ENCODE measurements at places on chromosomes 13 and 19.

- no peak for DNase-seq
These were observed 1525.9 kb upstream of the SLC10A2 start for GRCh38 chr13:104592127-104592526.

DNA sequence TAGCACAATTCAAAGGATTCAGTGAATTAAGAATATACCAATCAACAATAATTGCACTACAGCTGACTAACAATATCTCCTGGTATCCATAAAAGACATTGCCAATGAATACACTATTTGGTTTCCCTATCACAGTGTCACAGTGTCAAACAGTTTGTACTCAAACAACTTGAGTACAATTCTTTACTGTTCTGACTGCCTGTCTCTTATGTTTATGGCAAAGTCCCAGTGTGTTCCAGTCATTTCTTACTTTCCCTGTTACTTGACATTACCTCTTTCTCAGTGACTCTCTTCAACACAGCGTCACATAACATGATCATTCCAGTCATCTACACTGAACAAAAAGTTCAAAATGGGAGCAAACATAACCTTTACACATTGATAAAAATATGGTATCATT, 21.2 kb upstream of the RNASEH2B start:
- no peak for DNase-seq

- DNase-seq, result no peak
These were observed 12.4 kb downstream of the CDK8 start for GRCh38 chr13:26266311-26266710.

GRCh38 chr19:3494559-3494958, 5.9 kb downstream of the DOHH start:
- no peak for DNase-seq

- no peak for DNase-seq
These were observed 145.6 kb upstream of the FRY start for GRCh38 chr13:31885994-31886393.

- no peak for DNase-seq
These were observed 56.8 kb downstream of the POLR1D start for GRCh38 chr13:27678306-27679040.

DNA sequence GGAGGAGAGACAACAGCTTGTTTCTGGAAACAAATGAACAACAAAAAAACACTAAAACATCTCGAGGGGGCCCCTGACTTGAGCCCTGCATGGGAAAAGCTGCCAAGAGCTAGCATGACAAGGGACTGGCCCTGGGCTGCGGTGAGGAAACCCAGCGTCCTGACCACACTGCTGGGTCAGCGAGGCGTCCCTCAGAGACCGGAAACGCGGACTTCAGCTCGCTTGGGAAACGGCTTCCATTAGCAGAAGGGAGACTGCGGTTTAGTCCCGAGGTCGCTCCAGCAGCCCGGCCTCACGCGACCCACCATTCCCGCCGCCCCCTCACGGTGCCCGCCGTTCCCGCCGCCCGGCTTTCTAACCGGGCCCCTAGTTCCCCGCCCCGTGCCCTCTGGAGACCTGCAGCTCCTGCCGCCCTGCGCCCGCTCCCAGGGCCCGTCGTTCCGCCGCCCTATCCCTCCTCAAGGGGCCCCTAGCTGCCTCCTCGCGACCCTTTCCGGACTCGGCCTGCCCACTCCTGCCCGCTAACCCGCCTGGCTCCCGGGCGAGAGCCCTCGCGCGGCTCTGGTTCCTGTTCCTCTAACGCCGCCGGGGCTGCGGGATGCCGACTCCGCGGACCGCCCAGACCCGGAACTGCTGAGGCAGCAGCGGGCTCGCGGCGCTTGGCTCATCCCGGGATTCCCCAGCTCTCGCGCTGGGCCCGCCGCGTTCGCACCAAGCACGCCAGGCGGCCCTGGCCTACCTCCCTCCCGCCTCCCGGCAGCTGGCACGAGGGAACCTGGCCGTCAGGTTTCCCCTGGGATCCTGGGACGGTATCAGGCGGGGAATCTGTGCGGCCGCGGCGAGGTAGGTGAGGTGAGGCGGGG, at the start of gene CCDC122:
TSS of gene CCDC122 (minus strand) at position 849 of the 863 bp plus-strand sequence. CDS start 10,364 bp downstream, outside the sequence.
- DNase-seq, result no peak

DNA sequence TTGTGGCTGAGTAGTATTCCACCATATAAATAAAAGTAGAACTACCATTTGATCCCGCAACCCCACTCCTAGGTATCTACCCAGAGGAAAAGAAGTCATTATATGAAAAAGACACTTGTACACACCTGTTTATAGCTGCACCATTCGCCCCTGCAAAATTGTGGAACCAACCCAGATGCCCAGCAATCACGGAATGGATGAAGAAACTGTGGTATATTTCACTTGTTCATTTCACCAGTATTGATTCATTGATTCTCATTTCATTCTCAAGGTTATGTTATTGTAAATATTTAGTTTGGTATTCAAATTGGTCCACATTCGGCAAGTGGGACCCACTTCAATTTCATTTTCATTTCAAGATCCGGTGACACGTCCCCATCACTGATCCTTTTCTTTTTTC, 8.2 kb upstream of the RFPL4A start:
- DNase-seq, result no peak

DNA sequence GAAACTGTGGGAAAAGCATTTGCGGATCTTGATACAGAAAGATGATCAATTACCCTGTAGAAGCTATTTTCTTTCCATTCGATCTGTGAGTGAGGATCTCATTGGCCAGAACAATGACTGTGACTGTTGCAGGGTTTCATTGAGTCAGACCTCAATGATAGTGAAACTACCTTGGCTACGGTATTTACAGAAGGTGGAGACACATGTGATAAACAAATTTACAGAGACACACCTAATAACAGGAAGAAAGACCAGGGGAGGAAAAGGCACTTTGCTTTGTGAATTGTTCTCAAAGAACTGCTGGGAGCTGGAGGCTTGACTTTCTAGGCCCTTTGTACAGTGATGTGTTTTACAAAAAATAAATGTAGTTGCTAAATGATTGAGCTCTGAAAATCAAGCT, 19.9 kb upstream of the ARGLU1 start:
- no peak for DNase-seq

DNA sequence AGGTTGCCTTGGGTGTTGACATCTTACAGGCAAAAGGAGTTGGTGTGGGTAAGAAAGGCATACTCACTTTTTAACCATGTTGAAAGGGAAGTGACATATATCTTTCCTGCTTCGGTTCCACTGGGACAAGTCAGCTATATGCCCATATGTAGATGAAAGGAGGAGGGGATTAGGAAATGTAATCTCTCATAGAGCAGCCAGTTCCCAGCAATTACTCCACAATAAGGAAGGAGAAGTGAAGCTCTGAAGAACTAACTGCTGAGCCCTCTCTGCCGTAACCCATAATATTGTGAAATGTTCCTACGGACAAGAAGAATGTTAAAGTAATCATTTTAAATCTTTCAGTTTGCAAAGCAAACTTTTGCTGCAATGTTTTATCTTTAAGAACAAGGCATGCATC, 82.2 kb downstream of the EDNRB start:
- no peak for DNase-seq

DNA sequence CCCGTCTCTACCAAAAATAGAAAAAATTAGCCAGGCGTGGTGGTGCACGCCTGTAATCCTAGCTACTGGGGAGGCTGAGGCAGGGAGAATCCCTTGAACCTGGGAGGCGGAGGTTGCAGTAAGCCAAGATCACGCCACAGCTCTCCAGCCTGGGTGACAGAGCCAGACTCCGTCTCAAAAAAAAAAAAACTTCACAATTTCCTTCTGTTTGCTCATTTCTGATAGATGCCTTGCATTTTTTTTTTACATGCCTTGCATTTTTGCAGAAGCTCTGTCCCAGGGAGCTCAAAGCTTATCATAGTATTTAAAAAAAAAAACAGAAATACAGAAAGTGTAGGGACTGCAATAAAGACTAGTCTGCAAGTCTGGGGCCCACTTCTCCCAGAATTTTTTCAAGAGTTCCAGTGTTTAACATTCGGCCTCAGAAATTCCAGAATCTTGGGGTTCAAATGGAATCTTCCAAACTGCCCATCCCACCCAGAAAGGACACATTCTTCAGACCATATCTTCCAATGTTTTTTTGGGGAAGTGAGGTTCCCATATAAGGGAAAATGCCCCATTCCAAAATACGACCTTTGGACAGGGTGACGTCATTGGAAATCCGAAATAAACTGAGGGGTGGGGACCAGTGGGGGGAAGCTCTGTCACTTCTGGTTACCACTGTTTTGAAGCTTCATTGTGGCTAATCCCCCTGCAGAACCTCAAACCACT, 17.2 kb upstream of the RAB8A start:
- DNase-seq, result no peak

- peak; percentile 38 for DNase-seq
These were observed 331.3 kb downstream of the UQCRFS1 start for GRCh38 chr19:28881616-28882015.

DNA sequence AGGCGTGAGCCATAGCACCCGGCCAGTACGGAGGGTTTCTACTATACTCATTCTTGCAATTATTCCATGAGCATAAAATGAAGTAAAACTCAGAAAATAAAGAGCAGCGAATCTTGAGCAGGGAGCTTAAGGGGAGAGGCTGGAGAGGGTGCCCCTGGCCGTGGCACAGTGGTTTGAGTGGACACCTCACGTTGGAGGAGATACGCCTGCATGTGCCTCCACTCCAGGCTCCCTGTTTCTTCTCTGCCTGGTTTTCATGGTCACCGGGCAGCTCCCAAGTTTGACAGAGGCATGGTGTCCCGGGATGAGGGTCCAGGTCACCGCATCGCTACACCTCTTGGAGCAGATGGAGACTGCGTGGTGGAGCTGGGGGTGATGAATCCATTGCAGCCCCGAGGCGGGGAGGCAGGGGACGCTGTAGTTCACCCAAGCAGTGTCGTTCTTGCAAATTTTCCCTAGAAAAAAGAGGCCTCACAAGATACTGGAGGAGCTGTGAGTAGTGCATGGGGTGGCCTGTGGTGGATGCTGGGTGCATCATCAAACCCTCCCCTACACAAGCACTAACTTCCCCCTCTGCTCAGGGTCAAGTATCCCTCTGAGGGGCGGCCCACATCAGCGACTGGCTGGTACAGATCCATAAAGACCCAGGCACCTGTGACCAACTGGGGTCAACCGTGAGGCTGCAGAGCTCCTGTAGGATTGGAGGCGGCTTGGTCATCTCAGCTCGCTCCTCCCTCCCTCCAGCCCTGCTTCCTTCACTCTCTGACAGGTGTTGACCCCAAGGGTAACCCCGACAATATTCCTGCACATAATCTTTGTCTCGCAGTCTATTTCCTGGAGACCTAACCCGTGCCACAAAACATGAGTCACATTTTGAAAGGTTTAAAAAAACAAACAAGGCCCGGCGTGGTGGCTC, 3.6 kb upstream of the MIER2 start:
- no peak for DNase-seq

- no peak for DNase-seq
These were observed 3.7 kb upstream of the SWSAP1 start for GRCh38 chr19:11370744-11371143.

- no peak for DNase-seq
These were observed 93.6 kb downstream of the RFC3 start for GRCh38 chr13:33911521-33911920.

GRCh38 chr13:25503856-25504255, 132.1 kb downstream of the ATP8A2 start:
- DNase-seq, result no peak

DNA sequence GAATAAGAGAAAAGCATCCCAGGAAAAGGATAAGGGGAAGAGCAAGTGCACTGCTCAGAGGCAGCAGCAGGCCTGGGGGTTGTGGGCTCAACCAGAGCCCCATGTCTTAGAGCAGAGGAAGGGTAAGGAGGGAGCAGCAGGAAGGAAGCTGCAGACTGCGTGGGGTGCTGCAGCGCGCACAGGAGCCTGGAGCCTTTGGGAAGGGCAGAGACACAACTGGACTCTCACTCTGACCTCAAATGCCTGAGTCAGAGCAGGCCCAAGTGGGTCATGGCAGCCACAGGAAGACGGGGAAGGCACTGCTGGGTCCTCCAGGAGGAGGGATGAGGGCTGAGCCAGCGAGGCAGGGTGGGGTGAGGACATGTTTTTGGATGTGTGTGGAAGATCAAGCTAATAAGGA, 31.6 kb downstream of the SIGLEC7 start:
- DNase-seq, result no peak

DNA sequence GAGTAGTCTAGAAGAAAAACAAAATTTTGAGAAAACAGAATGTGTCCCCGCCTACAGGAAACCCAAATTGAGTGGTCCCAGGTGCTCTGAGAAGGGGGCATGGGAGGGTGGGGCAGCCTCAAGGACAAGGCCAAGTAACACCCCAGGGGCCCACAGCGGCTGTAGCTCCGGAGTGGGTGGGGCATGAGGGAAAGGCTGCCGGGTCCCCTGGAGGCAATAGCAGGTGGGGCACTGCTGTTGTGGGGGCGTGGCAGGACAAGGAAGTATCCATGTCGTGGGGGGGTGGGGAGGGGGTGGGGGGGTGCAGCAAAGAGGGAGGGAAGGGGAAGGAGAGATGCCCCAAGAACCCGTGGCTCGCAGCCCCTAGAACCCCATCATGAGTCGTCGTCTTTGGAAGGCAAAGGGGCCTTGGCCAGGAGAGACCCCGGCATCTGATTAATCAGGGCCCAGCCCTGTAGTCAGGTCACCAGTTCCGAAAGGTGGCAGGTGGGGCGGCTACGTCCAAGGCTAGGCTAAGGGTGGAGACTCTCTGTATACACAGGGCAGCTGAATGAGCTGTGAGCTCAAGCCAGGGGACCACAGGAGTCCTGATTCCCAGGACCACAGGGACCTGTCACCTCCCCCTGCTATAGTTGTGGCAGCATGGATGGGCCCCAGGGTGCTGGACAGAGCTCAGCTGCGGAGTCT, 7.5 kb upstream of the ISYNA1 start:
- no peak for DNase-seq

GRCh38 chr19:55656988-55657747, 2.3 kb downstream of the U2AF2 start:
- DNase-seq, result no peak

DNA sequence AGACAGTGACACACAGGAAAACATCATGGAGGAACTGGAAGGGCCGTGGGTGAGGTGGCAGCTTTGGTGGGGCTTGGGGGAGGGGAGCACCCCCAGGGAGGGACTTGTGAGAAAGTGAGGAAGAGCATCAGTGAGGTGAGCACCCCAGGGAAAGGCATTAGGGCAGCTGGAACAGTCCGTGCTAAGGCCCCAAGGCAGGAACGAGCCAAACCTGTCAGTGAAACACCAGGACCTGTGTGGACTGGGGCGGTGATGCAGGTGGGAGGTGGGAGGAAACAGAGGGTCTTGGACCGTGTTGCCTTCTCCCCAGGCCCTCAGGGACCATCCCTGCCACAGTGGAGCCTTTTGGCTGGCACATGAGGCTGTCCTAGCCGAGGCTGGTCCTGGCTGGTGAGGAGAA, 17.3 kb upstream of the SLC7A10 start:
- DNase-seq, result no peak
